Airway epithelial cell (primary cell): ENCODE measurements at places on chromosomes 3 and 15. TPM values are rescaled to one million over a fixed set of nuclear protein-coding genes. Genes with fewer than 3 reads are reported as not detected.

ZBTB47 gene
- 5.7 and 9.1 TPM in 2 replicates for total RNA-seq

GOLGA8R gene
- 0.21 and 0.60 TPM in 2 replicates for total RNA-seq

GOLGA8S gene
- not detected in 2 replicates for total RNA-seq

ECE2 gene
- not detected in 2 replicates for total RNA-seq

MYEF2 gene
- 1.7 and 4.5 TPM in 2 replicates for total RNA-seq

GUCA1C gene
- not detected in 2 replicates for total RNA-seq
